ENCODE measurements at places on chromosomes 11 and 22.
A peak's percentile ranks its signal among the peaks of the same experiment; 100 is the strongest.

DNA sequence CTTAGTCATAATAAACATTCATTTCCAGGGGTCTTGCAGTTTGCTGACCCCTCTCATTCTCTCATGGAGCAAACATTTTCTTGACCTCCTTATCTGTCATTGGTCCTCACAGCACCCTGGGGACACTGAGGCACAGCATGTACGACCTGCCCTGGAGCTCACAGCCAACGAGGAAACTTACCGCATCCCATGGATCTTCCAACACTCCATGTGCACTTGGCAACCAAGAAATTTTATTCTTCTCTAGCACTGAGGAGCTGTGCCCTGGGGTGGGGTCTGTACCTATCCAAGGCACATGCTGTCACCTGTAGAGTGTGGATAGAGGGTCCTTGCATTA, 69.4 kb upstream of the IGLL5 start:
- DNase-seq: no peak

DNA sequence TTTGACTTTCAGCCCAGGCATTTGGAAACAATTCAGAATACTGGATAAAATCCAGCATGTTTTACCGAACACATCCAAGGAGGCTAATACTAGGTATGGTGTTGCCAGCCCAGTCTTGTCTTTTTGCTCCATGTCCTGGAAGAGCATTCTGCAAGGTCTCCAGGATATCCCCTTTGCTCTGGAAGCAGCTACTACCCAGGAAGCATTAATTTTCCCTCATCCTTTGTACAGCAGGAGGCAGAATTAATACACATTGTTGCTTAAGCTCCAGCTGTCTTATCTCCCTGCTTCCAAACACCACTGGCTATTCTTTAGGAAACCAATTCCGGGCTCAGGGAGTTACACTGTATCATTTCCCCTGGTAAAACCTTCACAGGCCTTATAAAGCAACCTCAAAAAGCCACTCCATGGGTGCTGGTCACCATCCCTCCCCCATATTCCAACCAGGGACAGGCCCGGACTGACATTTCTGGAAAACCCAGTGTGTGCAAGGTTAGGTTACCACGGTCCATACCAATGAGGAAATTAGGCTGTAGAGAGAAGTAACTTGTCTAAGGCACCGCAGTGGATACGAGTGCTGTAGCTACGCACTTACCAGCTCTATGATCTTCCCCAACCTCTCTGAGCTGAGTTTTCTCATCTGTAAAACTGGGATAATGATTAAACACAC, 1.5 kb upstream of the UBASH3B start:
- no peak for DNase-seq

DNA sequence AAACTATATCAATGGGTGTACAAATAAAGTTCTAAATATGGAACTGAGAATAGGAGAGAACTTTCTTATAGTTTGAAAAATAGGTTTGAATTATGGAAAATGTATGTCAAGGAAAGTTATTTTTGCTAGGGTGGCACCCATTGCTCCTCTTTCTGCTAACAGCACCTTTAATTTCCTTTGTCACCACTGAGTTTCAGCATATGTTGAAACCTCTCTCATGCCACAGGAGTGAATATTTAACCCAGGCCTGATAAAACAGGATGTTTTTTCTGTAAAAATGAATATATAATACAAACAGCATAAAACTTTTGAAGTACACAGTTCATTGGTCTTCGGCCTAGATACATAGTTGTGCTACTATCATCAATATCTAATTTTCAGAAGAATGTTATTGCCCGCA, 385.5 kb upstream of the ANO5 start:
- DNase-seq: no peak

- DNase-seq: no peak
Measured at GRCh38 chr11:16804104-16804947, 65.9 kb downstream of the C11orf58 start.

GRCh38 chr11:109972181-109972715, 120.9 kb upstream of the ZC3H12C start:
- no peak for DNase-seq

GRCh38 chr11:126485986-126486635, 130.6 kb downstream of the ST3GAL4 start:
- no peak for DNase-seq

DNA sequence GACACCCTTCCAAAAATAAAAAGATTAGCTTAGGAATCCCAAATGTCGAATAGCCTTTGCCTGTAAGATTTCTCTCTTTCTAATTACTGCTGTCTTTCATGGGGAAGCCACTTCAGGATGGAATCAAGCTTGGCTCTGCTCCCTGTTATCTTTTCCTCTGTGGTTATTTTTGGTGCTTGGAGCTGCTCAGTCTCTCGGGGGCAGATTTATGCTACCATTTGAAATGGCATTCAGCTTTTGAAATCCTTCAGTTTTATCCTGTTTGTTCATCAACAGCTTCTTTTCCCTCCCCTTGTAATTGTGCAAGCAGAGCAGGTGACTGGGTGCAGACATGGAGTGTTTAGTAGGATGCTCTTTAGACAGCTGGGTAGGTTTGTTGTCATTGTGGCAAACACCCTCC, 111.0 kb downstream of the DBX1 start:
- no peak for DNase-seq

DNA sequence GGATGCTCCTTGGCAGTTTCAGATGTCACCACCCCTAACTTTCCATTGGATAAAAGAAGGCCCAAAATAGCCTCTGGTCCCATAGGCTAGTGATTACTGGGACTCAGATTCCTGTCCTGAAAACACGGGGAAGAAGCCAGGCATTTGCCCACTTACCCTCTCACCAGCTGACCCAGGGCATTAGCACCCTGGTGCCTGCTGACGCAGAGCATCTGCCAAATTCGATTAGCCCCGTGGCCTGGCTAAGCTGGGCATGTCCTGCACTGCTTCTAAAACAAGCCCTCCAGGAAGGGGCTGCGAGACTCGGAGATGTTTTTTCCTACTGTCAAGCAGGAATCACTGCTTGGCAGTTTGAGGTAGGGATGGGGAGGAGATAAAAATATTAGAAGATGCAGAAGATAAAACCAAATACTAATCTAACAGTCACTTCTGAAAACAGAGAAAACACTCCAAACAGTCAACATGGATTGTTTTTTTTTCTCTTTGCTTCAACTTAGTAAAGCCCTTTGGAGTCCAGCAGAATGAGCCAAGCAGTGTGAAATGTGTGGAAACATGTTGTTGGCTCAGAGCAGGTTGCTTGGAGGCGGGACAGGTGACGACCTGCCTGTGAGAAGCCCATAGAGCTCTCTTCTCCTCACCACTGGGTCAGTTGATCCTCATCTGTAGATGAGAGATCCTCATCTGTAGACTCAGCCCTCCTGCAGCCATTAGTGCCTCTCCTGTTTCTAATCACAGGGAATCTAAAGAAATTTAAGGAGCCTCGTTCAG, 54.0 kb downstream of the BDNF start:
- no peak for DNase-seq

GRCh38 chr22:50326956-50327710, at the start of gene DENND6B:
DENND6B (minus strand) TSS chr22:50327012; CDS start chr22:50326988, 24 bp downstream.
- DNase-seq: peak; percentile 72

GRCh38 chr22:50605613-50606074, 5.1 kb downstream of the MAPK8IP2 start:
- no peak for DNase-seq

GRCh38 chr11:3087821-3088800, 30.9 kb upstream of the CARS1 start:
- DNase-seq: no peak

DNA sequence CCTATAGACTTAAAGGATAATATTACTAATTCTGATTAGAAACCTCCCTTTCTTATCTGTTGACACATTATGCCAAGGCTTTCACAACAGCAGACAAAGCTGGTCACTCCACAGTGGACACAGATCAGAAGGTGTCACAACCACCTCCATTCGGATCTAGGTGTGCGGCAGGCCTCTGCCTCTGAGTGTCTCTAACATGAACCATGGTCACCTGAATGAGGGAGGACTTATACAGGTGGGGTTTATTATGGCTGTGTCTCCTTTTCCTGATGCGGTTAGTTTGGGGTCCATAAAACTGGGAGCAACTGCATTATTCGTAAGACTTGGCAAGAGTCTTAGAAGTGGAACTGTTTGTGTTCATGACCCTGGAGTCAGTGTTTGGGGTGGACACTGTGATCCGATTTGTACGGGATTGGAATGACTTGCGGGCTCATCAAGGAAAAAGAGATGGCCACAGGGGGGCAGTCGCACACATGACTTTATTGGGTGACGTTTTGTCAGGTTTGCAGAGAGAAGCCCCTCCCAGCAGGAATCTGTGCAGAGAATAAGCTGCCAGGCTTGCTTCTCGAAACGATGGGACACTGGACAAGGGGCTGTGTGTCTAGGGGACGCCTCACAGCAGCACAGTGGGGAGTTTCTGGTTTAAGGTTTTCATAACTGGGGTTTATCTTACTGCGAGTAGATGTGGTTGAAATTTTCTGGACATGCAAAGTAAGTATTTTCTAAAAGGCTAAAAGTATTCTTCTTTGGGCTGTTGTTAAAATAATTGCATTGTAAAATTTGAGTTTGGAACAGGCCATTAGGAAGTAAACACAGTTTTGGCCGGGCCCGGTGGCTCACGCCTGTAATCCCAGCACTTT, 90.6 kb downstream of the GAB4 start:
- DNase-seq: peak; percentile 64

- DNase-seq: no peak
Measured at GRCh38 chr11:11937433-11937832, 71.0 kb downstream of the DKK3 start.

GRCh38 chr11:106491751-106492150, 414.3 kb downstream of the AASDHPPT start:
- DNase-seq: no peak

GRCh38 chr22:43342347-43343261, 568 bp downstream of the SCUBE1 start:
- DNase-seq: no peak

DNA sequence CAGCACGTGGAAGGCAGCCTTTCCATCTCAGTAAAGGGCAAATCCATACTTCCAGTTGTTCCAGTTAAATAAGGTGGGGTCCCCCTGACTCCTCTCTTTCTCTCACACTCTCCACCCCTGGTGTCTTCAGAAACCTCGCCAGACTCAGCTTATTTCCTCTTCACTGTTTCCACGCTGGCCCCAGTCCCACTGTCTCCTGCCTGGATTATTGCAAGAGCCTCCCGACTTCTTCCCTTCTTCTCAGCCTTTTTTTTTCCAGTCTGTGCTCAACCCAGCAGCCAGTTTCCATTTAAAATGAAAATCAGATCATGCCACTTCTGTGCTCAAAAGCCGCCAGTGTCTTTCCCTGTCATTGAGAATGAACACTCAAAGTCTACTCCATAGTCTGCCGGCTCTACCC, 131.4 kb downstream of the PKNOX2 start:
- DNase-seq: no peak

- no peak for DNase-seq
Measured at GRCh38 chr11:95426823-95427462, 195.9 kb upstream of the SESN3 start.

GRCh38 chr11:92702037-92702804, 267.2 kb upstream of the MTNR1B start:
- no peak for DNase-seq

- DNase-seq: no peak
Measured at GRCh38 chr22:28898233-28898629, 14.9 kb downstream of the ZNRF3 start.

DNA sequence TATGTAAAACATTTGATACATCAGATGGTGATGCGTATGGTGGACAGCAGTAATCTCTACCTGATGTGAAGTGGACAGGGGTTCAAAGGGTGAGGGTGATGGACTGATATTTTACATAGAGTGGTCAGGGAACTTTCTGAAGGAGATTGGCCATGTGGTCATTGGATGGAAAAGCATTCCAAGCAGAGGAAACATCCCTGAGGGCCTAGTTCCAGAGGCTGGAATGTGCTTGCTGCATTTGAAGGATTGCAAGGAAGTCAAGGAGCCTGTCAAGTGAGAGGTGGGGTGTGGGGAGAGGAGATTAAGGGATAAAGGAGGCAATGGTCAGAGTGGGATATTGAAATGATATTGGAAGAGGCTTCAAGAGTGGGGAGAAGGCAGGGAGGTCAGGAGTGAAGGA, 151.9 kb upstream of the NTM start:
- no peak for DNase-seq

DNA sequence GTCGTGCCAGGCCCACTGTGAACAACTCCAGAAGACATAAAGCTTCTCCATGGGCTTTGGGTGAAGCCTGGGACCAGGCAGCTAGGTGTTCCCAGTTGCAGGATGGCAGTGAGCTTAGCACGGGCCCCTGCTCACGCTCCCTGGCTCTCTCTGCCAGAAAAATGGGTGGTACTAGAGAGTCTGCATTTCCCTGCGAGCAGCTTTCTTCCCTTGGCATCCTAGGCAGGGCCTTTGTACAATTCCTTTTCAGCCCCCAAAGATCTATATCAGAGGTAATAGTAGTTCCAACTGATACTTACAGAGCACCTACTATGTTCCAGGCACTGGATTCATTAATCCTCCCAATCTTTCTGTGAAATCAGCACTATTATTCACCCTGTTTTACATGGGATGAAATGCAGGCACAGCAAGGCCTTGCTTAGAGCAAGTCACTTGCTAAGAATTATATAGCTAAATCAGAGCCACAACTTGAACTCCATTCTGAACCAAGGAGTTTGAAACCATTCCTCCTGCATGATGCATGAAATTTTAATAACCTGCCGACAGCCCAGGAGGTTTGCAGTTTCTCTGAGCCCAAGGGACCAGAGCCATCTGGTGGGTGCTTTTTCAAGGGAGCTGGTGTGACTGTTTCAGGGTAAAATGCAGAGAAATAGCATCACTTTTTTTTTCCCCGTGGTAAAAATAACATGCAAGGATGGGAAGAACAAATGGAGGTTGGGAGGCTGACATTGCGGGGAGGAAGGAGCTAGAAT, 22.7 kb downstream of the NAV2 start:
- no peak for DNase-seq

DNA sequence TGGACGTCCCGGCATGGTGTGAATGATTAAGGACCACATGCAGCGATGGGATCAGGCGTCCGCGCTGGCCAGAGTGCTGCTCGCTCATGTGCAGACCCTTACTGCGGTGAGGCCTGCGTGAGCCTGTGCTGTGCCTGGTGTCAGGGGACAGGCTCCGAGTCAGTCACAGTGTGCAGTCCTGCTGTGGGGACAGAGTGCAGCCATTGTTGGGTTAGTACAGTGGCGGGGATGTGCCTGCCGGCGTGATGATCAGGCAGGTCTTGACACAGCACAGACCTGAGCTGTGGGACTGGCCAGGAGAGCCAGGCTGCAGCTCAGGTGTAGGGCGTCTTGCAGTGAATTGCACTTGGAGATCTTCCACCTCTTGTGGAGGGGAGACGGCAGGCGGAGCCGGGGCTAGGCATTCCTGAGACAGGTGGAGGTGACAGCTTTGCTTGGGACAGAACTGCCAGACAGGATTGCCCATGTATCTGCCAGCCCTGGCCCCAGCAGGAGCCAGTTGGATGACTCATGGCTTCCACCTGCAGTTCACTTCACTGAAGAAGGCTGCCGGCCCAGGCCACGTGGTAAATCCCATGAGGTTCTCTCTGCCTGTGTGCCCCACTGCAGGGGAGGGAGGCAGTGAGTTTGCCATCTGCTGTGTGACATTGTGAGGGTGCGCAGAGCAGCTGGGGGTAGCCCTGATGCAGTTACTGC, 17.3 kb downstream of the TRMU start:
- DNase-seq: no peak

Measured in activated CD4-positive, alpha-beta T cell treated with anti-CD3 and anti-CD28 coated beads, Interleukin-2, amount 10 ng/mL, durations not matched to agents 7 days and 5 days (primary cell).